ENCODE measurements at places on chromosomes 4 and X.

- DNase-seq, result no peak
These were observed 4.0 kb upstream of the PDGFRA start for GRCh38 chr4:54224996-54225597.

GRCh38 chr4:52760256-52760655 is 9.0 kb upstream of the ERVMER34-1 start:
- no peak for DNase-seq

DNA sequence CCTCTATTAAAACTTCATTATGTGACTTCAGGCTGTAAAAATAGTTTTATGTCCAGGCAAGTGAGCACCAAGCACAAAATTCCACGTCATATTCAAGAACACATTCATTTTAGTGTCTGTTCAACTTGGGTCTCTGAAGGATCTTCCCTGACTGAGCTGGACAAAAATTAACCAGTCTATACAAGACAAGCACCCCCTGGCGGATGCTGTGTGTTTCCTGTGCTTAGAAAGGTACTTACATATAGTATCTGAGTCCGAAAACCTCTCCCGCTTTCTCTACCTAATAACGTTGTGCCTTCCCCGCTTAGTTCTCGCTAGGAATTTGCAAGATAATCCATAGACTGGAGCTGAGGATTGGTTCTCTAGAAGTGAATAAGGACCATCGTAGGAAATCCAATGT is 2214.5 kb upstream of the TENM3 start:
- DNase-seq, result no peak

- no peak for DNase-seq
These were observed 646.9 kb downstream of the STPG2 start for GRCh38 chr4:97496298-97496873.

DNA sequence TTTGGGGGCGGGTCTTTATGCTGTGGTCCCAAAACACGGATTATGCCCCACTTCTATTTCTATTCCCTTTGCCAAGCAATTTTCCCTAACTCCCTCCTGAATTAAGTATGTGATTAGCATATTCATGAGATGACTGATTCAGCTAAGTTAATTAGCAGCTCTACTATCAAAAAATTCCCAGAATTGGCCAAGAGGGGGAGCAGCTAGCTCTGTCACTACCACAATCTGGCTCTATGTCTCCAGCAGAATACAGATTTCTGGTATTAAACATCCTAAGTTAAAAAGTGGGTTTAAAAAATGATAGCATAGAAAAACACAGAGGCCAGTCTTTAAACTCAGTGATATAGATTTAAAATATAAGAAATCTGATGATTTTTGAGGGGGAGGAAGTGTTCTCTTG is 80.3 kb downstream of the GPC4 start:
- DNase-seq, result no peak

All from HFF-Myc (cell line).